ENCODE measurements at places on chromosomes 4 and X.

- no peak for DNase-seq
Observed at GRCh38 chr4:152209772-152210493, 326.0 kb downstream of the FBXW7 start.

DNA sequence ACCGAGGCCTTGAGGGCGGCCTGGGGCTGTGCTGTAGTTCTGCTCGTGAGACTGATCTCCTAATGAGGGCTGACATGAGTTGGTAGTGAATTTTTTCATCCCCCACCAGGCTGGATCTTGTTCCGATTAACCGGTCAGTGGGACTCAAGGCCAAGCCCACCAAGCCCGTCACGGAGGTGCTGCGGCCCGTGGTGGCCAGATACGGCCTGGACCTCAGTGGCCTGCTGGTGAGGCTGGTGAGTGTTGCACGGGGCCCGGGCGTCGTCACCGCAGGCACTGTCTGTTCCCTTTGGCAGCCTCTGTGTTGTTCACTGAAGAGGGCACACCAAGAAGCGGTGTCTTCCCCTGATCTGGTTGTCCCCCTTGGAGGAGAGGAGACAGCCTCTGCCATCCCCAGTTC is 18.4 kb upstream of the HGFAC start:
- DNase-seq, result no peak

GRCh38 chr4:80646061-80646460 is 310.5 kb downstream of the CFAP299 start:
- no peak for DNase-seq

- peak; percentile 37 for DNase-seq
Observed at GRCh38 chrX:11137543-11138139, 26.5 kb downstream of the HCCS start.

GRCh38 chr4:18733961-18734360 is 712.4 kb upstream of the LCORL start:
- no peak for DNase-seq

GRCh38 chr4:149961876-149962597 is 116.2 kb upstream of the DCLK2 start:
- no peak for DNase-seq

DNA sequence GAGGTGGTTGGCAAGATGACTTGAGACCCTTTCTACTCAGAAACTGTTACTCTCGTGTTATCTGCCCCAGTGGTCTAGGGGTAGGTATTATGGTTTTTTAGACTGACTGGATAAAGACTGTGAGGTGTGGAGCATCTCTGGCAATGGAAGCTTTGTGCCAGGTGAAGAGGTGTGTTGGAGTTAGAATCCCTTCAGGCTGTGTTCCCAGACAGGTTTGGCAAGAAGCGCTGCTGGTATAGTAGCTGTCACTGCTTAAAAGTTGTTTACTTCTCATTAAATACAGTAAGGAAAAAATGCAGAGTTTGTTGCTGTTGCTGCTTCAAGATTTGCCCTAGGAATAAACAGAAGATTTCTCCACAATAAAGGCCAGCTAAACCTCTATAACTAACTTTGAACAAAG is 35.3 kb downstream of the AREG start:
- DNase-seq, result no peak

DNA sequence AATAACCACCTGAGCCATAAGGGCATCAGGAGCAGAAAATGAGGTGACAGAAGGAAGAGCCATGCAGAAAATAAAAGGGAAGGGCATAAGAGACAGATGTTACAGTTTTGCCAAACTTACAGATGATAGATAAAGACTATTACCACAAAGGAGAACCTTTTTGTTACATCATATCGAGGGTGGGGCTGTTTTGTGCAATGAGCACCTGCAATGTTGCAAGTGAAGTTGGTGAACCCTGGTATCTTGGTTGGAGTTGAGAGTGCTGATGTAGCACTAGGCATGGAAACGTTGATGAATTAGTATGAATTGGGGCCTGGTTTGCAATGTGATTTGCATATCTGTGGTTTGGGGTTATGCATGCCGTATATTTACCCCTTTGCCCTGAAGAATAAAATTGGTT is 119.8 kb upstream of the TEX13D start:
- DNase-seq, result no peak

DNA sequence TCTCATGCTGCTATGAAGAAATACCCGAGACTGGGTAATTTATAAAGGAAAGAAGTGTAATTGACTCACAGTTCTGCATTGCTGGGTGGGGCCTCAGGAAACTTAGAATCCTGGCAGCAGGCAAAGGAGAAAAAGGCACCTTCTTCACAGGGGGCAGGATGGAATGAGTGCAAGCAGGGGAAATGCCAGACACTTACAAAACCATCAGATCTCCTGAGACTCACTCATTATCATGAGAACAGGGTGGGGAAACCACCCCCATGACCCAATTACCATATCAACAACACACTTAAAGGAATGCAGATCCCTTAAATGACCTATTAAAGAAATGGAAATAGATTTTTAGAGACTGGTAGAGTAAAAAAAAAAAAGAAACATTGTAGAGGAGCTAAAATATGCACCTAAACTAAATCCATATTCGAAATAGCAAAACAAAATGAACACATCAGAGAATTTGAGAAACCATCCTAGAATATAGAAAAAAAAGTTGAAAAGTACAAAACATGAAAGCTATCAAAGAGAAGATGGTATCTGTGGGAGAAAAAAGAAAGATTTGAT is 104.3 kb upstream of the UGT8 start:
- no peak for DNase-seq

GRCh38 chrX:97842468-97843199 is 958.9 kb downstream of the RPA4 start:
- DNase-seq, result peak; percentile 17

GRCh38 chr4:150694438-150694837 is 112.5 kb downstream of the MAB21L2 start:
- DNase-seq, result peak; percentile 44

- peak; percentile 62 for DNase-seq
Observed at GRCh38 chr4:960636-961350, 12.6 kb downstream of the DGKQ start.

DNA sequence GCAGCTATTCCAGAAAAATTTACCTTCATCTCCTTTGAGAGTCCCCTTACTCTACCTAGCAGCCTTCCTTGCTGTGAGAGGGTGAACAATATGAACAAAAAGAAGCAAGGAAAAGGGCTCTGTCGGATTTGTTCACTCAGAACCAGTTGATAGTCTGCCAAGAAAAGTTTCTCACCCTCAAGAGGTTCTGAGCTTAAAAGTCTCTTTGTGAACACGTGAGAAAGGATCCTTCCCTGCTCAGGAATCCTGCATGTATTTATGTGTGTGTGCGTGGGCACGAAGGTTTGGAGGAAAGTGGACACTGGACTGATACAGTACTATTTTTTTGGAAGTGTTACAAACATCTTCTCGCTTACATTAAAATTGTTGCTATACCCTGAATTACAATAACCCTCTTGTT is 178.6 kb upstream of the JADE1 start:
- no peak for DNase-seq

GRCh38 chr4:153082322-153083301 is 121.6 kb upstream of the TRIM2 start:
- no peak for DNase-seq

GRCh38 chr4:104492183-104492771 is 2.4 kb downstream of the CXXC4 start:
- DNase-seq, result peak; percentile 69

DNA sequence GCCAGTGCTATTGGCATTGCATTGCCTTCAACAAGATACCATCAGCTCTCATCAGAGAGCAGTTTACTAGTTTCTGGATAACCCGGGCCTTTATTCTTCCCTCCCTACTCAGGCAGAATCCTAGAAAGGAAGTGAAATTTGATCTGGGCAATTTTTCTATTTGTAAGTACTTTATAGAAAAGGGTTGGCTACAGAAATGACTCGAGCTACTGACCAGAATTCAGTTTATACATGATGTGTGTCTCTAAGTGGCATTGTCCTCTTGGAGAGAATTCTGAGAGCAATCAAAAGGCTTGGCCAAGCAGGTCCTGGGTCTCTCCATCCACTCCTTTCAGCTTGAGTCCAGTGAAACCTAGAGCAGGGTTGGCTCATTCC is 192.7 kb upstream of the LEF1 start:
- DNase-seq, result no peak

GRCh38 chr4:10998846-10999245 is 314.3 kb upstream of the CLNK start:
- DNase-seq, result no peak

DNA sequence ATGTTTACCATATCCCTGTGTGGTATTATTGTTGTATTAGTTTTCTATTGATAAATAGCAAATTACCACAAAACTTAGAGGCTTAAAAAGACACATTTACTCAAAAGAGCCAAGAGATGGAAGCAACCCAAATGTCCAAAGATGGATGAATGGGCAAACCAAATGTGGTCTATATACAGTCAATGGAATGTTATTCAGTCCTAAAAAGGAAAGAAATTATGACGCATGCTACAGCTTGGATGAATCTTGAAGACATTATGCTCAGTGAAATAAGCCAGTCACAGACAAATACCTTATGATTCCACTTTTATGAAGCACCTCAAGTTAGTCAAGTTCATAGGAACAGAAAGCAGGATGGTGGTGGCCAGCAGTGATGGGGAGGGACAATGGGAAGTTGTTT is 144.7 kb downstream of the QDPR start:
- no peak for DNase-seq

DNA sequence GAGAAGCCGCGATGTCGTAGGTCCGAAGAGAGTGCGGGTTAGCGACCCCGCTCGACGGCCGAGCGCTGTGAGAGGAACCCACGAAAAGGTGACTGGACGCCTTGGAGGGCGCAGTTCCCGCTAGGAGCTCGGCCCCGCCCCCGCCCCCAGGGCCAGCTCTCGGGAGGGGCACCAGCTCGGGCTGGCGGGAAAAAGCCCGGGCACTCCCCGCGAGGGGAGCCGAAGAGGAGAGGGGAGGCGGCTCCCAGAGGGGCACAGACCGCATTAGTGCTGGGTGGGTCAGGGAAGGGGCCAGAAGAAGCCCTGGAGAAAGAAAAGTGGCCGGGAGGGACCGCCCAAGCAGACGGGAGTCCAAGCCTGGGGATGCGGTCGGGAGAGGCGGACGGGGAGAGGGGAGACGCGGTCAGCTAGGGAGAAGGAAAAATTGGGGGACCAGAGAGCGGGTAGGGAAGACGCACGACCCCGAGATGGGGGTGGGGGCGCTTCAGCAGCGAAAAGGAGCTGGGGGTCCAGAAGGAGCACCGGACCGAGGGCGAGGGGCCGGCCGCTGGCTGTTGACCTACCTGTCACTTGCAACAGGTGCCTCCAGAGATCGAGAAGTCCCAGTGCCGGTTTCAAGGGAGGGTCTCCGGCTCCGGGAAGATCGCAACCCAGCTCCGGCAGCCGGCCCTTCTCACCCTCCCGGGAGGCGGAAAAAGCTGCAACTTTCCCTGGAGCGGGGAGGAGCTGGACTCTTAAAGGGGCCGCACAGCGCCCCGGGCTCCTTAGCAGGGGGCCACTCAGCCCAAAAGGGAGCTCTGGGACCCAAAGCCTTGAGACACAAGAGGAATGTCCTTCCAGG is at the start of gene SYTL4:
Gene SYTL4, minus strand, starts transcription at position 681 of the 841 bp plus-strand sequence. CDS start 30,084 bp downstream, outside the sequence.
- DNase-seq, result peak; percentile 80

- DNase-seq, result no peak
Observed at GRCh38 chr4:186096681-186097165, 7.8 kb upstream of the FAM149A start.

DNA sequence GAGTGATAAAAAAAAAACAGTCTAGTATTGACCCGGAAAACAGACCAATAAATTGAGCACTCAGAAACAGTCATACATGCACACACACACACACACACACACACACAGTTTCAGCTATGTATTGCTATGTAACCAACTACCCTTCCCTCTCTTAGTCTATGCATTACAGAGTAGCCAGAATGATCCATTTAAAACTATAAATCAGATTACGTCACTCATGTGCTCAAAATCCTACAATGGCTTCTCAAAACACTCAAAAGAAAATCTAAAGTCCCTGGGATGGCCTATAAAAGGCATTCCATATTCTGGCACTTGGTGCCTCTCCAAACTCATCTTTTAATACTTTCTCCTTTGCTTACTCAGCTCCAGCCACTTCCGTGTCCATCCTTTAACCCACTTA is 46.5 kb upstream of the ZIC3 start:
- no peak for DNase-seq

- DNase-seq, result no peak
Observed at GRCh38 chr4:186920483-186920882, 196.8 kb upstream of the FAT1 start.

DNA sequence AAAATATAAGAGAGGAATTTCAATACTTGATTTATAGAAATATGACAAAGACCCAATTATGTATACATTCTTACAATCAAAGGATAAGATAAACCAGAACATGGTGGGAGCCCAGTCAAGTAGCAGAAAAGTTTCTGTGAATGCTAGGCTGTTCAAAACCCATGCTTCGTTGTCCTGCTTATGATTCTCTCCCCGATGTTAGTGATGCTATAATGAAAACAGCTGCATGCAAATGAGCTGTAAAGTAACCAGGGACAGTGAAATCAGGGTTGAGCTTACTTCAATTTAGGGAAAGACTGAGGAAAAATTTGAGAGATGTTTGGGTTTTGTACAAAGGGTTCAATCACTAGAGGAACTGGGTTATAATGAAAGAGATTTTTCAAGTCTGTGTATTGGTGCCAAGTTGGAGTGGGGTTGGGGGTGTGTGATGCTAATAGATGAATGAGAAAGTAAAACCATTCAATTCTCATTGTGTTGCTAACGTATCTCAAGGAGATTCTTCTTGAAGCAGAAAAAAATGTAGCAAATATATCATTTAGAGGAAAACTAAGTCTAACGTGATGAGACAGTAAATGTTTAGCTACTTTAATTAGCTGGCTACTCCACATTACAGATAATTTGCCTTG is 59.3 kb upstream of the PPP1R2C start:
- no peak for DNase-seq

GRCh38 chr4:110042545-110043517 is 130.1 kb downstream of the EGF start:
- DNase-seq, result no peak

GRCh38 chrX:41705680-41706374 is 17.1 kb downstream of the GPR34 start:
- no peak for DNase-seq

DNA sequence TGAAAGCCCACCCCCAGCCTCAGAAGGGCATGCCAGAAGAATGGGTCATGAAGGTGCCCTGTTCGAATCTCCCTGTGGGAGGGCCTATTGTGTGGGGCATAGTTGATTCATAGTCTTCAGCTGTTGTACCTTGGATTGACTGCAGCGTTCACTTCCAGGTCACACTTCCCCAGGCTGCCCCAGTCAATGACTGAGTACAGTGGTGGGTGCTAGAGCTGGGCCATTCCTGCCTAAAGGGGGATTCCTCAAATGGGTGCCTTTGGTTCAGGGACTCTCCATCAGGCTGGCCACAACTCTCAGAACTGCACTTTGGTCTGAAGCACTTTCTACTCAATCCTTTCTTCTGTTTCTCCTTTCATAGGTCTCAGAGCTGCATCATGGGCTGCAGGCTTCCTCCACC is 35.0 kb upstream of the RASGEF1B start:
- DNase-seq, result no peak

GRCh38 chrX:151517421-151517820 is 46.1 kb upstream of the PASD1 start:
- DNase-seq, result no peak

DNA sequence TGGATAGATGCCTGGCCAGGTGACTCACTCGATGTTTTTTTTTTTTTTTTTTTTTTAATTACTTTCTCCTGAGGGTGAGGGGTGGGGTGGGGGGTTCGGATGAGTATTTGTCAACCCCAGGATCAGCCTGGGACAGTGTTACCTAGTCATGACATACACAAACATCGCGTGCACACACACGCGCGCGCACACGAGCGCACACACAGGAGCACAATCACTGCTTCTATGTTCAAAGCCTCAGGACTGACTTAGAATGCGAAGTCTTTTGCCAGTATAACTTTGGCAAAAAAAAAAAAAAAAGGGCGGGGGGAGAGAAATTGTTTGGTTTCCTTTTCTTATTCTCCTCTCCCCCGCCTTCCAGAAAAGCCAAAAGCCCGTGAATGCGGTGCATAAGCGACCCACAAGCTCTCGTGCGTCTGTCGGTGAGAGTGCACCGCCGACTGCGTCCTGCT is 115.0 kb upstream of the TEX13C start:
- DNase-seq, result no peak

Measured in H7 (cell line).